Activated naive CD4-positive, alpha-beta T cell (primary cell): ENCODE measurements at places on chromosomes 3 and 15.

DNA sequence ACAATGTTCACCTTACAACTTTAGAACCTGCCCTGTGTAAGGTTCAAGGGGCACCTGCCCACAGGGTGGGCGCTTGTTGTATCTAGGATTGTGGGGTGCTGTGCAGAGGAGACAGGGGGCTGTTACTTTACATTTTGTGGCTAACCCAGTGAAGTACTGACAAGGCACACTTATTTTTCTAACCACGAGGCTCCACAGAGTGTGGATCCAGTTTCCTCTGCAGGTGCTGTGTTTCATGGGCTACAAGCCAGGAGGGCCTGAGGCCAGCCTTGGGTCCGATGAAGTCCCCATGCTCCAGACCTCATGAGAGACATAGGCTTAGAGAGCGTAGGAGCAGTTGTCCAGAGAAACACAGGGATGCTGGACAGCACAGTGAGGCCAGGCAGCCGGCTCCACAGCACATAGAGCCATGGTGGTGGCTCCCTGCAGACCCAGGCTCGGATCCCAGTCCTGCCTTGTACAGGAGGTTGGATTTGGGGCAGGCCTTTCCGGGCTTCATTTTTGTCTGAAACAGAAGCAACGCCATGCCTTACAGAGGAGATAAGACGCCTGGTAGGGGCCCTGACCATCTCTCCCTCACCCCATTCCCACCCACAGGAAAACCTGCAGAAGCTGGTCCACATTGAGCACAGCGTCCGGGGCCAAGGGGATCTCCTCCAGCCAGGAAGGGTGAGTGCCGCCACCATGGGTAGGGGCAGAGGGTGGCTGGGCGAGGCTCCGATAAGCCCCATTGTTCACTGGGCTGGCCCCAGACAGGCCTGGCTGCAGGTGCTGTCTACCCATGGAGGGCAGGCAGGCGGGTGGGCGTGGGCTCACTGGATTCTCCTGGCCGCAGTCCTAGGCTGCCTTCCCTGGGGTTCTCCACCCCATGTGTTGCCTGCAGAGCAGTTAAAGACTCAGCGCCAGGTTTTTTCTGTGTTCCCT, 40.1 kb upstream of the NR2C2 start:
- DNase-seq: no peak

- no peak for DNase-seq
Measured at GRCh38 chr15:62647202-62647842, 395.2 kb upstream of the TPM1 start.

DNA sequence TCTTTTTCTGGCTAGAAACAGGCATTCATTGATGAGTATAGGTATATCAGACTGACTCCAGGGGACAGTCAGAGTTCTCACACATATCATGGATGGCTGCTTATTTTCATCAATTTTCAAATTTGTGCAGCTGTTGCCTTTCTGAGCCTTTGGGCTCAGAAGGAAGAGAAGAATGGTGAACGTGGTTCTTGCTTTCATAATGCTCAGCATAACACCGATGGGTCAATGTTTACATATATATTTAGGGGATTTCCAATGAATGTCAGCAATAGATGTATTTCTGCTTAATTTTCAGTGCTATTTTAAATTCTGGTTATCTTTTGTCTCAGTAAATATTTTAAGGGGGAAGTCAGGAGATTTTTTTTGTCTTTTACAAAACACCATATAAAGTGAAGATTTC, 581.4 kb upstream of the DPPA4 start:
- DNase-seq: no peak

DNA sequence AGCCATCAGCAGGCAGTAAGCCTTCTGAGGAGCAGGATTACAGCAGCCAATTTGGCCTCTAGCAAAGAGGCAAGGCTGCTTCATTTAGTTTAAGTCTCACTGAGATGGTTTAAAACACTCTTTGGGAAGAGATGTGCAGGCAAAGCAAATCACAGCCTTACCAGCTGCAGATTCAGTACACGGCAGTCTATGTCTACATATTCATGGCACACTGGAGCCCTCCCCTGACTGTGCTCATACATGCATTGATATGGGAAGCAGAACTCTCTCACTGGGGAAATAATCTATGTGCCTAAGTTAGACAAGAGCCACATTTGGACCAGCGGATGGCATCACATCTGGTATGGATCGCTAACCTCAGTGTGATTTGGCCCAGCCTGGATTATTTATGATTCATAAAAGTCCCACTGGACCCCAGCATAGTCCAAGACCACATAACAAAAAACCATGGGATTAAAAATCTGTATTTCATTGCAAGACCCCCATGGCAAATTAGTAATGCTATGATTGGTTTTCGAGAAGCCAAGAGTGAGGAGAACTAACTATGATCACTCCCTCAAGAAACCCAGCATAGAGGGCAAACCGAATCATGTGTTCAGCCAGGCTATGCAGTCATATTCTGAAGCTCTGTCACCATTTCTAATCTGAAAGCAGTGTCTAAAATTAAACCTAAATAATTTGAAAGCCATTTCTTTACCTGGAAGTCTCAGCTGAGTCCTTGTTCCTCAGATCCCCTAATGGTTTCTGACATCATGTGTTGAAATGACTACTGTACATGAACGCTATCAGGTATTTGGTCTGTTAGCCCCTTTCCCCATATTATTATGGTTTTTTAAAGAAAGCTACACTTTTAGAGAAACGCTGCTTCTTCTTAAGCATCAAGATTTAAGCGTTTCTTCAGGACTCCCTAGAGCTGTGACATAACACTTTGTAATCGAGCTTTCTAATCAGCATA, 1.2 kb downstream of the PRICKLE2 start:
- DNase-seq: no peak

GRCh38 chr3:126571078-126571477, 12.3 kb upstream of the C3orf22 start:
- no peak for DNase-seq

DNA sequence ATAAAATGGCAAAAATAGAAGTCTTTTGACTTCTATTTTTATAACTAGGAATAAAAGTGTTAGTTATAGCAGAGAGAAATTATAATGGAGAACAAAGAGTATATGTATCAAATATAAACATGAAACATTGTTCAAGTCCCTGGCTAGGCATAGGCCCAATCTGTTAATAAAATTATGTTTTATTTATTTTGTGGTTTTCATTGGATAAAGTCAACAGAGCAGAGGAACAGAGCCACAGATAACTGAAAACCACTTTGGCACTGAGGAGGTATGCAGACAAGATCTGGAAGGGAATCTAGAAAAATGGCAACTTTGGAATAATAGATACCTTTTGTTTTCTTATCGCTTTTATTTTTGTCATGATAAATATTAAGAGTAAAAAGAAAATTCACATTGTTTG, 50.4 kb upstream of the ICE2 start:
- no peak for DNase-seq

DNA sequence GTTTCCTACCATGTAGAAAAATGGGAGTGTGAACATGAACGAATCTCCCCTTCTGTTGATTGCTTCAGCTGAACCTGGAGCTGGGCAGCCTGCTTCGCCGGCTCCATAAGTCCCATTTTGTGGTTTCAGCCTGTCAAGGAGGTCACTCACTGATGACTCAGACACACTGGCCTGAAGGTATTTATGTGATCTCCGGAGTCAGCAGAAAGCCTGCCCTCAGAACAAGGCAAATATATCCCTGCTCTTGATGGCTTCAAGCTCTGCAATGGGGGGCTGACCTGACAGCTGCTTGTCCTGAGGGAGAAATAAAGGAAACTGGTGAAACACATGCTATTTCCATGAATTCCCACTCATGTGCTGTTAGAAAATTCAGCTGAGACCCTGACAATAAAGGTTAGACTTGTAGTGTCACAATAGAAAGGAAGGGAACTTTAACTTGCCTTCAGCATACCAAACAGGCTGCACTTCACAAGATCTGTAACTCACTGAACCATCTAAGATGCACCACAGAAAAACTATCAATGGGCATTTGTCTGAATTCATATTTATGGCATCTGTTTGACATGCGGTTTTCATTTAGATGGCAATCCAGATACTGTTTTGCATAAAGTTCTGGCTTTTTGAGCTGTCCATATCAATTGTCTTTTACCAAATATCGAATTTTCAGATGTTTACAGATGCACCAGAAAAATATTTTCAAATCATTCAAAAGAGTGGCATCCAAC, 282.0 kb upstream of the VEPH1 start:
- no peak for DNase-seq

DNA sequence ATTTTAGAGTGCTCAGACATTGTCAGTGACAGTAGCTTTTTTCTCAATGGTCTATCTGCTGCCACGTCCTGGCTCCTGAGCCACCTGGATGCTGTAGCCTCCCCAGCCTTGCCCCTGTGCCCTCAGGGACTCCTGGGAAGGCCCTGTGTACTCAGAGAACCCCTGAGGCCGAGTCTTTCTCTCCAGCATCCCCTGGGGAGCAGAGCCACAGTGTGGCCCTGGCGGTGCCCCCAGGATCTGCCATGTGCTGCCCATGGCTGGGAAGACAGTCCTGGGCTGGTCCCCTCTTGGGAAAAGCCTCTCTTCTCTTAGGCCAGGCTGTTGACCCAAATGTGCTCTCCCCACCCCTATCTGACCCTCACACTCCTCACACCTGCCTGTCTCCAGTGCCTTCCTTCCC, 5.0 kb downstream of the MYD88 start:
- DNase-seq: no peak

DNA sequence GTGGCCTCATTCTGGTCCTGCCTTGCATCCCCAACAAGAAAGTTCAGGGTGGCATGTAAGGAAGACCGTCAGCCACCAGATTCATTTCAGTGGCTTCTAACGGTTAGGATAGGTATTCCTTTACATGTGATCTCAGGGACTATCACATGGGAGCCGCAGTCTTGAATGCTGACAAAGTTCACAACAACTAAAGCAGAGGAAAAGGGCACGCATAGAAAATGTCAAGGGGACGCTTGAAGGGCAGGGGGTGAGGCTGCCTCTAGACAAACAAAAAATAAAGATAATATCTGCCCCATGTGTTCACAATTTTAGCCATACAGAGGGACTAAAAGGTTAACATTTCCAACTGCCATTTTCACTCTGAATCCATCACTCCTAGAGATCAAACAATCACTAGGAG, 31.9 kb upstream of the ARL8B start:
- no peak for DNase-seq

- peak; percentile 4 for DNase-seq
Measured at GRCh38 chr3:40505599-40506462, at the start of gene ZNF620. TSS of gene ZNF620 (plus strand) at chr3:40506039. CDS start at chr3:40506353, 314 bp downstream.

- DNase-seq: no peak
Measured at GRCh38 chr15:101090428-101090790, 161.4 kb downstream of the CHSY1 start.

DNA sequence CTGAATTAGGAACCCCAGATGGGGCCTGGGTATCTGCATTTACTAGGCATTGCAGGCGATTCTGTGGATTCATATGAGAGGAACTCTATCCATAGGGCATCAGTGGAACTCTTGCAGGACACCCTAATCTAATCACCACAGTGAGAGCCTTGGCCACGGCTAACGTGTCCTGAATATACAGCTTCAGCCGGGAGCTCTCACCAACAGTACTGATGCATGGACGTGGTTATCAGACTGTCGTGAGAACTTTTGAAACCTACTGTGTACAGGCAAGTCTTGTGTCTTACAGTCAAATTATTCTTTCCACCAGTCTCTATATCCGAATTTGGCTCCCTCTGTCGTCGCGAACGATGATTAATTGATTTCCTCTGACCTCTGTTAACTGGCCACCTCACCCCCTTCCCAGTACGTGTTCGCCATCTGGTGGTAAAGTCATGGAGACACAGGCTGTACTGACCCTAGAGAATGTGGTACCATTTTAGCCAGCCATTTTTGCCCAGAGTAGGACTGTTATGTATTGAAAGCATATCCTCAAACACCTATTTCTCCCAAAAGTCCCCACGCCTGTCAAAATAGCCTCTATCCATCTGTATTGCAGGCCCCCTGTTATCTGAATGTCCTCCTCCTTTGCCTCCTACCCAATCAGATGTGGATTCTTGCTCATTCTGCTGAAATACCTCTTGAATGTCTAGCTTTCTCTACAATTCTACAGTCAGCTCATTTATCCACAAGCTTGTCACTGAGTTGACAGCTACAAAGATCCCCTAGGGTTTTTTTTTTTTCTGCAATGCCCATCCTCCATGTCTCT, 39.7 kb downstream of the GLDN start:
- DNase-seq: no peak

- DNase-seq: no peak
Measured at GRCh38 chr15:29773816-29774215, 48.5 kb downstream of the TJP1 start.

- DNase-seq: no peak
Measured at GRCh38 chr3:98014268-98014585, 20.9 kb downstream of the GABRR3 start.

GRCh38 chr3:45227946-45228345, 1.9 kb upstream of the TMEM158 start:
- no peak for DNase-seq

- no peak for DNase-seq
Measured at GRCh38 chr3:149407898-149408297, 30.4 kb upstream of the TM4SF1 start.

GRCh38 chr15:43808960-43809678, 8.7 kb downstream of the HYPK start:
- no peak for DNase-seq

GRCh38 chr3:102194001-102194400, 240.8 kb upstream of the ZPLD1 start:
- DNase-seq: no peak

DNA sequence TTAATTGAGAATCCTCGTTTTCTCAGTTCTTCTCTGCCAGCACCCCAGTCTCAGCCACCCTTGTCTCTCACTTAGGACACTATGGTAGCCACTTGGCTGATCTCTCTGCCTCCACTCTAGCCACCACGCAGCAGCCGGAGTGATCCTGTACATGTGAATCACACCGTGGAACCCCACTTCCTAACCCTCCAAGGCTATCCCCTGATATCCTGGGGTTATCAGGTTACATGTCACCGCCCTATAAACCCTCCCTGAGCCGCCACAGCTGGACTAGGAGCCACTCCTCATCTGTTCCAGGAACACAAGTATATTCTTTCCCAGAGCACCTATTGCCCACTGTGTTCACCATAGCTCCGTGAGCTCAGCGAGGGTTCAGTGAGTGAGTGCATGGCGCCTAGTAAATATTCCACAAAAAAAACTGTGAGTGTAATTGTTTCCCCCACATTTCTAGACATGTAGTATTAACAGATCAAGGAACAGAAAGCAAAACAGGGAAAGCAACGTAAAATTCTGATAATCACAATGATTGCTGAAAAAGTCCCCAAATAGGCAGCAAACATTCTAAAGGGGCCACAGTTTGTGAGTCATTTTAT, 661 bp upstream of the PARP14 start:
- DNase-seq: no peak

GRCh38 chr15:34584330-34584668, 848 bp upstream of the GOLGA8B start:
- DNase-seq: no peak

GRCh38 chr15:69713726-69714559, 261.3 kb downstream of the RPLP1 start:
- DNase-seq: peak; percentile 54

DNA sequence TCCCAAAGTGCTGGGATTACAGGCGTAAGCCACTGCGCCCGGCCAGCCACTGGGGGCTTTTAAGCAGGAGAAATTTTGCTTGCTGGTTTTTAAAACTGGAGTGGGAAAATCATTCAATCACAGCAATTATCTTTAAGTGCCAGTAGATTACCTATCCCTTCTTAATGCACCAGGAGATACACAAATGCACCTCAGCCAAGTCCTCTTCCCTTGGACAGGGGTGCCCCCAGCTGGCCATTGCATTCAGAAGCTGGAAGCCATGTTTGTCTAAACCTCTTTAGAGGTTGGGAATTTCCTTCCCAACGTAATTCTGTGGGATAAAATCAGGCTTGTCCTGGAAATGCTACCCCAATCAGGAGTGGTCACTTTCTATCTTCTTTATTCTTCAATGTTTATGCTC, 26.6 kb downstream of the MIX23 start:
- DNase-seq: no peak

- DNase-seq: no peak
Measured at GRCh38 chr15:40244961-40245523, 6.2 kb downstream of the PAK6 start.
